ENCODE measurements at places on chromosomes 16 and 17.

DNA sequence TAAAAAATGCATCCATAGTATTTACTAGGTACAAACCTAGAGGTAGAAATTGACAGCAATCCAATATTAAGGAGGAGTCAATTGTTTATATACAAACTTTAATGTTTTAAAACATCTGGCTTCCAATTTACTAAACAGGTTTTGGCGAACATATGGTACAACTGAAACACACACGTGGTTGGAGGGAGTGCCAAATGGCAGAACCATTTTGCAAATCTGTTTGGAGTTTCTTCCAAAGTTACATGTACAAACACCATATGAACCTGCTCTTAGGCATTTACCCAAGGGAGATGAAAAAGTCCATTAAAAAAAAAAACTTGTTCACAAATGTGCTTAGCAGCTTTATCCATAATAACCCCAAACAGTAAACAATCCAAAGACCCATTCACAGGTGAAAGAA, 159.8 kb upstream of the MYOCD start:
- H3K4me3 ChIP-seq = no peak overlapping the region
- H3K27ac ChIP-seq = no peak overlapping the region
- no peak for DNase-seq
- H3K4me1 ChIP-seq = no peaks in the 10 kb centered on the region
- no peaks in the 10 kb centered on the region for H3K27me3 ChIP-seq

DNA sequence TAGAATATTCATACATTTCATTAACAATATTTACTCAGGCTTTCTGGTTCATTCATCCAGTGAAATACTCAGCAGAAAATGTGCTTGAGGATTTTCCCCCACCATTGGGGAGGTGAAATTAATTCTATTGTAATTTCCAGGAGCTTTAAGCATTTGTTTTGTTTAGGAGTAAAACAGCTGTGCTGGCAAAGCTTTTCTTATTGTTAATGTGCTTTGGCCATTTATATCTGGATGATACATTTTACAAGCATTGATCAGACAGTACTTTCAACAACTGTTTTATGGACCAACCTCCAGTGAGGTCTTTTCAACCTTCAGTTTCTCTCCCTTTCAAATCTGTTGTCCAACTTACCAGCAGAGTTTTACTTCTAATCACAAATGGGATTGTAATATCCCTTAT, 672.4 kb downstream of the CDH11 start:
- H3K4me3 ChIP-seq = no peak overlapping the region
- H3K27ac ChIP-seq = no peak overlapping the region
- no peaks in the 10 kb centered on the region for H3K27me3 ChIP-seq
- H3K4me1 ChIP-seq = peaks cover 2% of the 10 kb centered on the region
- no peak for DNase-seq
- no peaks in the 10 kb centered on the region for H3K36me3 ChIP-seq

GRCh38 chr17:4167786-4168185, 24.8 kb downstream of the CYB5D2 start:
- H3K27ac ChIP-seq = no peak overlapping the region
- no peaks in the 10 kb centered on the region for H3K27me3 ChIP-seq
- H3K4me1 ChIP-seq = no peaks in the 10 kb centered on the region

DNA sequence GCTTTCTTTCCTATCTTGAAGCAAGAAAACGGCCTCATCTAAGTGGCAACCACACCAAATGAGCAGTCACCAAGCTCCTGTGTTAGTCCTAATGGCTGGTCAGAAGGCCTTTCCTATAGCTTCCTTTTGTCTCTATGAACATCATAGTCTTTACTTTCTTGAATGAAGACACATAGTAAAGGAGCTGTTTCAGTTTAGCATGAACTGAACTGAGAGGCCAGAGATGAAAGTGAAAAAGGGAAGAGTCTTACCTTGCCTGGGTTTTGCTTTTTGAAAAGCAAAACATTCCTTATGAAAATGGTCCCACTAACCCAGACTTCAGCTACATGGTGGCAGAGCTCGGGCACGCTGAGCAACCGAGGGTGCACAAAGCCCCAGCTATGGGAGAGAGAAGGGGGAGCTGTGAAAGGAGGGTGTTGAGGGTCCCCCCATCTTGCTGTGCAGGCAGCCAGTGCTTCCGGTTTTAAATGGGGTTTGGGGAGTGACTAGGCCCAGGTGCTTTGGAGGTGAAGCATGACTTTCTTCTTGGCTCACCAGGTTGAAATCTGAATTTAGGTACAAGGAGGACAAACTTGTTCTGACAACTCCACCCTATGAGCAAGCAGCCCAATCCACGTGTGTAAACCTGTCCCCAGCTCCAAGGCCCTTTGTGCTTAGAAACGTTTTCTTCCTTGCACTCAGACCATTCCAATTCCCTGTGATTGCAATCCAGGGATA, 9.1 kb upstream of the PSMC3IP start:
- no peak overlapping the region for H3K27ac ChIP-seq
- no peaks in the 10 kb centered on the region for H3K27me3 ChIP-seq
- H3K4me1 ChIP-seq = no peaks in the 10 kb centered on the region
- no peak for DNase-seq

- H3K27ac ChIP-seq = no peak overlapping the region
- no peaks in the 10 kb centered on the region for H3K36me3 ChIP-seq
- DNase-seq = no peak
- H3K27me3 ChIP-seq = peaks cover 60% of the 10 kb centered on the region
Observed at GRCh38 chr17:49224997-49225337, 5.6 kb downstream of the PHOSPHO1 start.
